ENCODE measurements at places on chromosomes 16 and 17.

DNA sequence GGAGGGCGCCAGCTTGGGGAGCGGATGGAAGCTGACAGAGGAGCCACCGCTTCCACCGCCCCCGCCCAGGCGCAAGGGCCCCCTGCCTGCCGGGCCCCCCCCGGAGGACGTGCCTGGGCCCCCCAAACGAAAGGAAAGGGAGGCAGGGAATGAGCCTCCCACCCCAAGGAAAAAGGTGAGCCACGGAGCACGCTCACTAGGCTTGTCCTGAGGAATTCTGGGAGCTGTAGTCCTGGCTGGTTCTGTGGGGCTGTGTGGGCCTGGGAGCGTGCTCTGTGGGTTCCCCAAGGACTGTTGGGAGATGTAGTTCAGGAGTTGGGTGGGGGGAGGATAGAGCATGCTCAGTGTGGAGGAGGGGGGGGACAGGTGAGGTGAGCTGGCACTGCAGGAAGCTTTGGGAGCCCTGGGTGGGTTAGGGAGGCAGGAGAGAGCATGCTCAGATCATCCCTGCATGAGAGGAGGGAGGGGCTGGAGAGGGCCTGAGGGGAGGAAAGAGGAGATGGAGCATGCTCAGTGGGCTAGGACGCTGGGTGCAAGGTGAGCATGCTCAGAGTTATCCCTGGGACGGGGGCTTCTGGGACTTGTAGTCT, 4.5 kb downstream of the FBXL19 start:
- no peak for DNase-seq

GRCh38 chr16:88764913-88765349, 20.1 kb downstream of the PIEZO1 start:
- DNase-seq: no peak

DNA sequence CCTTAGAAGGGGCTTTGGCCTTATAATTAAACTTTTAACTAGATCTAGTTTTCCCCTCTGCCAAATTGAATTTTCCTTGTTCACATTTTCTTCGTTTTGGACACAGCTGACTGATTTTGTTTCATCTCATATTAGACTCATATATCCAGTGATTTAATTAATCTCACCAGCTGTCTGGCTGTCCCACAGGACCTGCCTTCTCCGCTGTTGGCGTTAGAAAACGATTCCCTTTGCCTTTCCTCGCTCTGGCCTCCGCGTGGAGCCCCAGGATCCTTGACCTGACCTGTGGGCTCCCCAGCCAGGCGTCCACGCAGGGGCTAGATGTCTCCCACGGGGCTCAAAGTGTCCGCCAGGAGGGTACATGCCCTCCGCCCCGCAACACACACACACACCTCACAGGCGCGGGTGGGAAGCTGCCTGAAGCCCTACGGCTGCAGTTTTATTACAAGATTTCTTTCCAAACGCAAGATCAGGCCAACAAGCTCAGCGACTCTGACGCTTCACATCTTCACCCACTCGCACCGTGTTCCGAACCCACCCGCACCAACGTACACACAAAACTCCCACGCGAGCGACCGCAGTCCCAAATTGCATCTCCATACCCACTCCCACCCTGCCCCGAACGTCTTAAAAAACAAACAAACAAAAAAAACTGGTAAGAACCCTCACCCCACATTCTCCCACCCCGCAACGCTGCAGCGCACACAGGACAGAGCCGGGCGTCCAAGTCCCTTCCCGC, 1.1 kb downstream of the RPRML start:
- DNase-seq: no peak

GRCh38 chr17:55757659-55758058, 6.8 kb downstream of the PCTP start:
- DNase-seq: no peak

GRCh38 chr16:17329391-17329790, 141.4 kb downstream of the XYLT1 start:
- DNase-seq: no peak

- no peak for DNase-seq
These were observed 1.3 kb upstream of the ALKBH5 start for GRCh38 chr17:18182110-18182977.

DNA sequence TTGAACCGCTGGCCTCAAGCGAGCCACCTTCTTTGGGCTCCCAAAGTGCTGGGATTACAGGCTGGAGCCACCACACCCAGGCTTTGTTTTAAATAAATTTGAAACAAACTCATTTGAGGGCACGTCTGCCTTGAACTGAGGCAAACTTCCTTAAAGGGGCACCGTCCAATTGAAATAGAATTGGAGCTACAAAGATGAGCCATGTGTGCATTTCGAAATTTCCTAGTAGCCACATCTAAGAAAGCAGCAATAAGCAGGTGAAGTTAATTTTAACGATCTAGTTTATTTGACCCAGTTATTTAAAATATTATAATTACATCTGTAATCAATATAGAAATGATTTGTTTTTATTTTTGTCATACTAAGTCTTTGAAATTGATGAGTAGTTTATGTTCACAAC, 755 bp upstream of the C16orf89 start:
- no peak for DNase-seq
